ENCODE measurements at places on chromosomes 5 and 9.

DNA sequence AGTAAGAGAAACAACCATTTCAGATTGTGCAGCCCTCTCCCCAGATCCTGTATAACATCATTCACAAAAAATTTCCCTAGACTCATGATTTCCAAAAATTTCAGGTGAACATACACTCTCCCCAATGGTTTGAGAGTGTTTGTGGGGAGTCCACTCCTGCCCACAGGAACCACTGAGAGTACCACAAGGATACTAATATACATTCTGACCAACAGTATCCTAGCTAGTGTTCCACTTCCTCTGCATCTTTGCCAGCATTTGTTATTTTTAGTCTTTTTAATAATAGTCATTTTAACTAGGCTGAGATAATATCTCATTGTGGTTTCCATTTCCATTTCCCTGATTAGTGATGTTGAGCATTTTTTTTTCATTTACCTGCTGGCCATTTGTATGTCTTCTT, 155.4 kb downstream of the DTWD2 start:
- DNase-seq, result no peak

DNA sequence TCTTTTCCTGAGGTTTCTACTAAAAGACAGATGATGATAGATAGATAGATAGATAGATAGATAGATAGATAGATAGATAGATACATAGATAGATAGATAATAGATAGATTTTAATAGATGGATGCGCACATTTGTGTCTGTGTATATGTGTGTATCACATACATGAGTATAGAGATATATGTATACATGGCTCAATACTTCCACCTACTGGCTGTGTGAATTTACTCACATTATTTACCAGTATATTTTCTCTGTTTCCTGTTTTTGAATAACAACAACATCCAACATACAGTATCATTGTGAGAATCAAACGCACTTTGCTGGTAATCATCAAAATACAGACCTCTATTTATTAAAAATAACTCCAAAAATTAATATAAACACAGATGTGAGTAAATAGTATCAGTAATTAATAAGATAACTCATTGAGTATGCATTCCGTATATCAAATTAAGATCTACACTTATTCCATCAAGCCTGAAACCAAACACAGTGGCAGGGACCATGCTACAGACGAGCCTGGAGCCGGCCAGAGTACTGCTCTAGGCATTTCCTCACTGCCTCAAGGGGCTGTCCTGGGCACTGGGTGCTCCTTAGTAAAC, 338.0 kb downstream of the SEMA5A start:
- no peak for DNase-seq

DNA sequence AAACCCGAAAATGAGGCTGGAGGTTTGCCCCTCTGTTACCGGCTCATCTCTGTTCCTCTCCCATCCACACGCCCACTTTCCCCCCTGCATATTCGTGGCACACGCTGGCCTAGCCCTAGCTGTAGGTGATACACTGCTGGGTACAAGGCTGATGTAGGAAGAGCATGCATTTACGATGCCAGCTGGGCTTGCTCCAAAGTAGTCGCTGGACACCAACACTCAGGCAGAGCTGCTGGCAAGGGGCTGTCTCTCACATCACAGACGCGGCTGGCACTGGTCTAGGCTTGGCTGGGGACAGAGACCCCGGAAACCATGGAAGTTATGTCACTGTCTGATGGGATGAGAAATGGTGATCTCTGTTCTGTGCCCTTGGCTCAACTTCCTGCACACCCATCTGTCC, 9.8 kb upstream of the PHYKPL start:
- no peak for DNase-seq

GRCh38 chr5:172667786-172668593, 26.9 kb downstream of the NEURL1B start:
- DNase-seq, result no peak

DNA sequence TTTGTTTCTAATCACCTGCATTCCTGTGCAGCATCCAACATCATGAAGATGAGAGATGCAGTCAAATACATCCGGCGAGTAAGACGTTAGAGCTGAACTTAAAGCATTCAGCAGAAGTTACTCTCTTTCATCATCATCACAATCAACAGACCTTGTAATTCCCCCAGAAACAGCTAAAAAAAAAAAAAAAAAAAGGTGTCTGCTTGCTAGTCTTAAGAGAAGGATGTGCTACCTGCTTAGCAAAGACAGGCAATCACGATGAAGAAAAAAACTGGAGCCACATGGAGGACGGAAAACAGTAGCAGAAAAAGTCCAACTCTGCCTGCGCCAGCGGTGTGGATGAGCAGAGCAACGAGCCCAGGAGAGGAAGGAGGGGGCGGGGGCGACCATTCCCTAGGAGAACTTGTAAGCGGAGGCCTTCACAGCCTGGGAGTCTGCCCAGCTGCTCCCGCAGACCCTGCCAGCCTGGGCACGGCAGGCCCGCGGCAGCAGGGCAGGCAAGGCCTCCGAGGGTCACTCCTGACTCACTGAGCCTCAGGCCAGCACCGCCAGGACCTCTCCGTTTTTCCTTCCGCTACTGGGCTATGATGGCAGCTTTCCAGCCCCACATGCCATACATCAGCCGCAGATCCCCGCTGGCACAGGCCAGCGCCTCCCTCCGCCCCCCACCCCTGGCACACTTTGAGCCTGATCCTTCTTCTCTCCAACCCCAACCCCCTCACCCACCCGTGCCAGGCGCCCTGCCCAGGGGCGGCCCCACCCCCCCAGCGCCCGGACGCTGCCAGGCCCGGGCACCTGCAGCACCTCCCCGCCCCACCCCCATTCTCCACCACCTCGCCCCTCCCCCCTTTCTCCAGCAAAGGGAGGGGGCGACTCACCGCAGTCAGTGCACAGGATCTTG, 1.4 kb downstream of the NRG2 start:
- DNase-seq, result no peak

DNA sequence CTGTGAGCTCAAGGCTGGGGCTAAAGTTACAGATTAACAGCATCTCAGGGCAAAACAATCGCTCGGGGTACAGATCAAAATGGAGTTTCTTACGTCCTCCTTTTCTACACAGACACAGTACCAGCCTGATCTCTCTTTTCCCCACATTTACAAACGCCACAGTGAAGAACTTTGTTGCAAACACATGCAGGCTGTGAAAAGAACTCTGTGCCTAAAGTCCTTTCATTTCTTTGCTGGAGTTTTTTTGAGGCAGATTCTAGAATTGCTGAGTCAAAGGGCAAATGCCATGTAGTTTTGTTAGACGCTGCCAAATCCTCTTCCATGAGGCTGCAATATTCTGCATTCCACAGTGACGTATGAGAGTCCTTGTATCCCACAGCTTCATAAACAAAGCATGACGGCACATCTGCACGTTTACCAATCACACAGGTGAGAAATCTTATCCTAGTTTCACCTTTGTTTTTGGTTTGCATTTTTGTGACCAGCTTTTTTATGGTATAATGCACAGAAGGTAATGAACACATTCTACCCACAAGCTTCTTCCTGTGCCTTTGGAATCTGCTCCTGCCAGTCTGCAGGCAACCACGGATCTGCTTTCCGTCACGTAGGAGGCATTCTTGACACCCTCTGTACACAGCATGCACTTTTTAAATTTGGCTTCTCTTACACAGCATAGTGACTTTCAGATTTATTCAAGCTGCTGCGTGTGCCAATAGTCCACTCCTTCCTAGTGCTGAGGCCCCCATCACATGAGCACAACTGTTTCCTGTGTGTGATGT, 44.6 kb upstream of the LPCAT1 start:
- DNase-seq, result no peak

DNA sequence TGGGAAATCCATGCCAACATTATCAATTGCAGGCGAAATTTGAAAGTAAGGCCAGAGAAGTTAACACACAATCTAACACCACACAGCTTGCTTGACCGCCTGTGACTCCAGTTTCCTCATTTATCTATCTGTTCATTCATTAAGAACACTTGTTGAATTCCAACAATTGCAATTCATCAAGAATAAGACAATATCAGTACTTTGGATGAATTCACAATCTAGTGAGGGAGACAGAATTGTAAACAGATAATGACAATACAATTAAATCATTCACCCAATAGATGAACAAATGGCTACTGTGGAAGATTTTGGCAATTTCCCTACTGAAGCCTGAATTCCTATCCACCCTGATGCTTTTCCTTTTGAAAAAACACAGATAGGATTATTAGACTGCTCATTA, 181.6 kb downstream of the TRIM36 start:
- no peak for DNase-seq

DNA sequence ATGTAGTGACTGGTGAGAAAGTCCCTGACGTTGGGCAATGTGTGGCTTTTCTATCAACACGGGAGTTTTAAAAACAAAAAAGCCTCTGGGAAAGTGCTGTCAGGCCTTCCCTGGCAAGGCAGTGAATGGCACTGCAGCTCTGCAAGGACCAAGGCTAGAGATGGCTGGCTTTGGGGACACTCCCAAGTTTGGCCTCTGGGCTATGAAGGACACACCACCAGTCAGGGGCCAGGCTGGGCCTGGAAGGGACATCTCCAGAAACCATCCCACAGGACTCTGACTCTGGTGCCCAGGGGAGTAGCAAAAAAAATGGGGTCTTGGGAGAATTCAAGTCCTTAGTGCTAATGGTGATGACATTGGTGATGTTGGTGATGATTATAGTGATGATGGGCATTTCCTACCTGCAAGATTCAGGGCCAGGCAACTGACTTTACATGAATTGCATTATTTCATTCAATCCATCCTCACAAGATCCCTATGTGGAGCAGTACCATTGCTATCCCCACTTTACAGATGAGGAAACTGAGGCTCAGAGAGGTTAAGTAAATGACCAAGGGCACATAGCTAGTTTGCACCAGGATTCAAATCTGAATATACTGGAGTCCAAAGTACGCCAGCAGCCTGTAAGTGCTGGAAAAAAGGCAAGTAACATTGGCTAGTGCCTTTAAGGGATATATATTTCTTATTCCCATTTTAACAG, 2.6 kb upstream of the PPARGC1B start:
- DNase-seq, result no peak

DNA sequence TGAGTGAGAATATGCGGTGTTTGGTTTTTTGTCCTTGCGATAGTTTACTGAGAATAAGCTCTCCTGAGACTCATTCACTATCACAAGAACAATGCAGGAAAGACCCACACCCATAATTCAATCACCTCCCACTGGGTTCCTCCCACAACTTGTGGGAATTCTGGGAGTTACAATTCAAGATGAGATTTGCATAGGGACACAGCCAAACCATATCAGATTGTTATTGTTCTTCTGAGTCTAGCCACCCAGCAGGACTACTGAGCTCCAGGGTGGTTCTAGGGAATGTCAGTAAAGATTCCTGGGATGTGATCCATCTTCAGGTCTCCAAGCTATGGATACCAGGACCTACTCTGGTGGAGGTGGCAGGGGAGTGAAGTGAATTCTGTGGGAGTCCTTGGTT, 2075.1 kb upstream of the CDH9 start:
- DNase-seq, result no peak

- DNase-seq, result no peak
These were observed 218.8 kb downstream of the PDE4D start for GRCh38 chr5:59674763-59675162.

GRCh38 chr9:122367774-122368460, 2.9 kb upstream of the PTGS1 start:
- DNase-seq, result no peak

GRCh38 chr9:70411121-70411929, 3.1 kb downstream of the KLF9 start:
- no peak for DNase-seq

DNA sequence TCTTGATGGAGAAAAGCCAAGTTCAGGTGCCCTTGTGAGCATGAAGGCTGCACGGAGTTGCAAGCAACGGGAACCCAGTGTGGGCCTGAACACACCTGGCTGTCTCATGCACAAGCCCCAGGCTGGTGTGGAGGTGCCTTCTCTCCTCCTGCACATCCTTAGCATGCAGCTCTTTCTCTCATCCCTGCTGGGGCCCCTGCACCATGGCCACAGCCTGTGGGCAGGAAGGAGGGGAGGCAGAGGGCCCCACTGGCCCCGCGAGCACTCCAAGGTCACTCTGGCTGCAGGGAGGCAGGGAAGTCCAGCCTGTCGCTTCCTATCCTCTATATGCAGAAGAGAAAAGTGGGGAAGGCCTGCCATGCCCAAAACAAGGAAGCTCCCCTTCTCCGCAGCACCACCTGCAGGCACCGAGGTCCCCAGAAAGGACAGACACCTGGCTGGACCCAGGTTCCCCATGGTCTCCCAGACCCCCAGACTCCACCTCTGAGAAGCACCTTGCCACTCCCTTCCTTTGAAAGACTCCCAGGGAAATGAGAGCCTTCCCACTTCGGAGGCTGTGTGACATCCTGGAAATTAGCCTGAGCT, 18.6 kb downstream of the STKLD1 start:
- DNase-seq, result no peak

DNA sequence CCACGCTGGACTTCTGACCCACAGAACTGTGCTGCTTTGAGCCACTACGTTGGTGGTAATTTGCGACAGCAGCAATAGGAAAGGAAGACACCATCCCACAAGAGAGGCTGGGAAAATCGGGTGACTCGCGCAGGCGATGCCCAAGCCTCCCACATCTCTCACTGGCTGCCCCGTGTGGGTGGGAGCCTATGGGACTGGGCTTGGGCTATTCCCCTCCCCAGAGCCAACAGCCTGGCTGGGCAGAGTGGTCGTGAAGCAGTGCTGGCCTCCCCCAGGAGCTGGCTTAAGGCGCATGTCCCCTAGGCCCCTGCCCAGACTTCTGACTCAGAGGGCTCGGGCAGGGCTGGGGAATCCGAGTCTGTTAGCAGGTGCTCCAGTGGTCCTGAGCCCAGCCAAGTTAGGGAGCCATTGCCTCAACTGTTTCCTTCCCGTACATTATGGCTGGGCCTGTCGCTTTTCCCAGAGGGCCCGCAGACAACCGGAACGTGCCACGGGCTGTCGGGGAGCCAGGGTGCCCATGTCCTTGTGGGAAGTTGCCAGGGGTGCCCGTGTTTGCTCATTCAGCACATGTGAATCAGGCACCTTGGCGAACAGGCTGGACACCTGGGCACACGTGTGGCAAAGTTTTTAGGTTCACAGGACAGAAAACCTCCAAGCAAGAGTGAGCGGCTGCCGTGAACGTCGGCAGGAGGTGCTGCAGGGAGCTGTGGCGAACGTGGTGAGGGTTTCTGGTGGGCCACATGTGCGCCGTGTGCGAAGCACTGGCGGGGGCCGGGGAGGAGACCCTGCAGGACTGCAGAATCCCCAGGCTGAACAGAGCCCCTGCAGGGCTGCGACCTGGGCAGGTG, 7.0 kb upstream of the RASGEF1C start:
- no peak for DNase-seq

DNA sequence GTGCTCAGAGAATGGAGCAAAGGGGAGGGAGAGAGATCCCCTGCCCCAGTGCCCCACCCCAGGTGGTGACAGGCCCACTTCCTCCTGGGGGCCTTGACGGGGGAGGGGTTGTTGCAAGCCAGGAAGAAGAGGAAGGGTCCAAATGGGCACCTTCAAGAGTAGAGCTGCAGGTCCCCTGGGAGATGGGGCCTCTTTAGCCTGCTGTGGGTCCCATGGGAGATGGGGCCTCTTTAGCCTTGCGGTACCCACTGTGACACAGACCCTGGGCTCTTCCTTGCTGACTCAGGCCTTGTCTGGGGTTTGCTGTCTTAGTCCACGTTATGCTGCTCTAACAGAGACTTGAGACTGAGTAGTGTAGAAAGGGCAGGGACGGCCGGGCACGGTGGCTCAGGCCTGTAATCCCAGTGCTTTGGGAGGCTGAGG, 9.6 kb upstream of the TOR4A start:
- DNase-seq, result no peak

Measured in NCI-H510A (cell line).